ENCODE measurements at places on chromosomes 13 and 19.

DNA sequence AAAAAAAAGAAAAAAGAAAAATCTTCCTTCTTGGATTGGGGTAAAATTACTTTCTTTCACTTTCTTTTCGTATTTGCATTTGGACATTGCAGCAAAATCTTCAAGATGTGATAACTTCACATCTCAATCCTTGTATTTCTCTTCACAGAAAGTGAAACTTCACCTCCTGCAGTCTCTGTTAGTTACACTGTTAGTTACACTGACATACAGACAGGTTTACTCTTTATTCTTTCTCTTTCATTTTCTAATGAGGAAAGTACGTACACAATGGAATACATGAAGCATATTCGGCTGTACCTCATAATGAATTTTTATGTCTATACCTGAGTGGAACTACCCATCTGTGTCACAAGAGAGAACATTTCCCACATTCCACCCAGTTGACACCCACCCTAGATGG is 459.1 kb upstream of the GPC6 start:
- no peak for DNase-seq

DNA sequence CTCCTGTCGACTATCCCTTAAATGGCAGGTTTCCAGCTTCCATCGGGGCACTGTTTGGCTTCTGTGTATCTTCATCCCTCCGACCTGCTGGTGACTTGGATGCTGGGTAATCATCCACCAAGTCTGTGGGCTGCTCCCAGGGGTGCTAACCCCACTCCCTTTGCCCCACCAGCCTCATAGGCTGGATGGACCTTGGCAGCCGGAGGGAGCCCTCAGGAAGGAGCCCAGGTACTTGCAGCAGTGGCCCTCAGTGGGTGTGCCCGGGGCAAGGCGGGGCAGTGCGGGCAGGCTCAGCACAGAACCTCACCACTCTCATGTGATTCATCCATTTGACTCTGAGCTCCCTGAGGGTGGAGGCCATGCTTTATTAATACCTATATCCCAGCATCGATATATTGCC is 27.4 kb upstream of the TUBGCP3 start:
- no peak for DNase-seq

DNA sequence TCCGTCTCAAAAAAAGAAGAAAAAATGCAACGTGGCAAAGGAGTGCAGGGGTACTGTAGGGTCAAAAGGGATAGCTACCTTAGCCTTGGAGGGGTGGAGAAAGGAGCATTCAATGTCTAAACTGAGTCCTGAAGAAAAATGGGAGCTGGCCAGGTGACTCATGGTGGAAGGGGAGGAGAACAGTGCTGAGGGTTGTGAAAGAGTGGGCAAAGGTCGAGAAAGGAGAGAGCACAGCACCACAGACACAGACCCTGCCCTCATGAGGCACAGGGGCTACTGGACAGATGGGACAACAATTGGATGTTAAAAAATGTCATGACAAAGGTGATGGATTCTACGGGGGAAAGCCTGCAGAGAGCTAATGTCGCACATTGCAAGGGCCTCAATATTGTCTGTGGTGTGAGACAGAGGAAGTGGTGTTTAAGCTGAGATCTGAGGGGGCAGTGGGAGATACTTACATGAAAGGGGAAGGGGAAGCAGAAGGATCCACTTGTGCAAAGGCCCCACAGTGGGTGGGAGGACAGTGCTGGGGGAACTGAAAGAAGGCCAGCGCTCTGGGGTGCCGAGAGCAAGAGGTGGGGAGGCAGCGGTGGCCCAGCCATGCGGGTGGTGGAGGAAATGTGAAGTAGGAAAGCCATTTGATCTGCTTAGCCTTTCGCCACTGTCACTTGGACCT is 42.9 kb upstream of the URAD start:
- no peak for DNase-seq

DNA sequence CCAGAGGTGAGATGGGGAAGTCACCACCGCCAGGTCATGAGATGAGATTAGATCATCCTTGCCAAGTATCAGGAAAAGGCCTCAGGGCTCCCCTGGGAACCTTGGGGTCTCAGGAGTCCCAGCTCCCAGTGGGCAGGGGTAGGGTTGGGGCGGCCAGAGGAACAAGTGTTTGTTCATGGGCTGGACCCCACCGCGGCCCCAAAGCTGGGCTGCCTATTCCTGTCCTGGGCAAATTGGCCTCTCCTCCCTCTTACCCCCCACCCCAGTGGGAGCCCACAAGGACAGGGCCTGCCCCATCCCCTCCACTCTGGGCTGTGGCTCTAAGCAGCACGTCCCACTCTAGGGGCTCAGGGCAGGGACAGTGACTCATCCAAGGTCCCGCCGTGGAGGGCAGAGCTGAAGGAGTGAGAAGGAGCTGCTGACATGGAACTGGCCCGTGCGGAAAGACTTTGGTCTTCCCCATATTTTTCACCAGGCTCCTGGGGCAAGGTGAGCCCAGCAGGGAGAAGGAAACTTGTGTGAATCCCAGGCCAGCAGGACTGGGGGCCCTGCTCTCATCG is 4.0 kb upstream of the HCN2 start:
- DNase-seq, result no peak

DNA sequence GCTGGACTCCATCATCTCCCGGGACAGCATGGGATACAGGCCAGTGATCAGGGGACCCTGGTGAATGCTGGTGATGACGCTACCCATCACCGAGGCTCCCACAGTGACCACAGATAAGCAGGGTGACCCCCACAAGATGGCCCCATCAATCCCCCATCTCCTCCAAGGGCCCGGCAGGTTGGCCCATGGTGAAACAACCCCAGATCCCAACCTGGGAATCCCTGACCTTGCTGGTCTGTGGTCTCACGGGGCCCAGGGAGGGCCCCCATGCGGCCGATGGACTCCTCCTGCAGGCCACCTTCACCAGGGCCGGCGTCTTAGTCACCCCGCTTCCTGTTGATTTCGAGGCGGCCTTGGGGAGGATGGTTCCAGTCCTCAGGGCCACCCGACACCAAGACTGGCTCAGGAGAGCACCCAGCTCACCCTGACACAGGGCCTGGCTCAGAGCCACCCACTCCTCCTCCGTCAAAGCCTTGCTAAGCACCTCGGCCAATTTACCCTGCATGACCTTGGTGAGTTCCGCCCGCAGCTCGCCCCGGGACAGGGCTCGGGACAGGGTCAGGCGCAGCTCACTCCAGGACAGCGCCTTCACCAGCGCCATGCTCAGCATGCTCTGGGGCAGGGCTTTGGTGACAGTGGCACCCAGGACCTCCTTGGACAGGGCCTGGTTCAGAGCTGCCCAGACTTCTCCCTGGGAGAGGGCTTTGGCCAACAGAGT is 10.0 kb downstream of the IQCN start:
- DNase-seq, result no peak

- DNase-seq, result no peak
Observed at GRCh38 chr13:80906860-80907259, 565.9 kb upstream of the SPRY2 start.

All from coronary artery (tissue), 2 donors.